ENCODE measurements at places on chromosomes 13 and 19.

DNA sequence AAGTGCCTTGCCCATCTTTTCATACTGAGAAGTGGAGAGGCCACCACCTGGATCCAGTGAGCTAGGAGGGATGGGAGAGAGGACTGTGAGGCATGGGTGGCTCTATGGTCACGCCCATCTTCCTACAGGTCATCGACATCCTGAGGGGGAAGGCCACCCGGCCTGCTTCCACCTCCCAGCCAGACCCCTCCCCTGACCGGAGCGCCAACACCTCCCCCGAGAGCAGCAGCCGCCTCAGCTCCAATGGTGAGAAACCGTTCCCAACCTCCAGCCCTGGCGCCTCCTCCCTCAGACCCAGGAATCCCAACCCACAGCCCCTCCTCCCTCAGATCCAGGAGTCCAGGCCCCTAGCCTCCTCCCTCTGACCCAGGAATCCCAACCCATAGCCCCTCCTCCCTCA is 10.1 kb downstream of the BCL3 start:
- DNase-seq = no peak

GRCh38 chr13:39938596-39938995 is 283.1 kb downstream of the COG6 start:
- no peak for DNase-seq

- DNase-seq = no peak
Measured at GRCh38 chr13:61084988-61085387, 330.7 kb downstream of the PCDH20 start.

DNA sequence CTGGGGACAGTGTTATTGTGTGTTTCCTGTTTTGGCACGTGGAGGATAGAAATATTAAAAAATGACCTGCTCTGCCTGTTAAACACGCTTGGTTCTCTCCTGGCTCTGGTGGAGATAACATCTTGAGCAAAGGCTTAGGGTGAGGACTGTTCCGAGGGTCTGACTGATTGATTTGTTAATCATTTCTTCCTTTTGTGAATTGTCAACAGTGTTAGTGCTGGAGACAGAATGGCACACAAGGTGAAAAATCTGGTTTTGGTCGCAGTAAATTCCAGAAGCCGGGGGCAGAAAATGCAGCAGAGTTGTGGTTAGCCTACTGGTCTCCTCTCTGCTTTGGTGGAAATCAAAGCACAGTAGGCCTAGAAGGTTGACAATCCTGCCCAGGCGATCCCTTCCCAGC is 163.6 kb downstream of the FGF9 start:
- DNase-seq = no peak

- DNase-seq = no peak
Measured at GRCh38 chr19:49014123-49014869, 2.6 kb downstream of the LHB start.

GRCh38 chr13:25286308-25286968 is 850 bp downstream of the MTMR6 start:
- no peak for DNase-seq
